ENCODE measurements at places on chromosomes 13 and 19. TPM values are rescaled to one million over a fixed set of nuclear protein-coding genes. Genes with fewer than 3 reads are reported as not detected.

- no peak for ATAC-seq
Observed at GRCh38 chr13:35843272-35843671, 287.9 kb downstream of the DCLK1 start.

CDX2 gene
- 0.05 TPM for total RNA-seq

- ATAC-seq, result no peak
Observed at GRCh38 chr13:78136966-78137365, 218.3 kb upstream of the EDNRB start.

MFSD12 gene
- total RNA-seq, result 53.9 TPM

- no peak for ATAC-seq
Observed at GRCh38 chr19:40641281-40641680, 40.1 kb downstream of the LTBP4 start.

DNA sequence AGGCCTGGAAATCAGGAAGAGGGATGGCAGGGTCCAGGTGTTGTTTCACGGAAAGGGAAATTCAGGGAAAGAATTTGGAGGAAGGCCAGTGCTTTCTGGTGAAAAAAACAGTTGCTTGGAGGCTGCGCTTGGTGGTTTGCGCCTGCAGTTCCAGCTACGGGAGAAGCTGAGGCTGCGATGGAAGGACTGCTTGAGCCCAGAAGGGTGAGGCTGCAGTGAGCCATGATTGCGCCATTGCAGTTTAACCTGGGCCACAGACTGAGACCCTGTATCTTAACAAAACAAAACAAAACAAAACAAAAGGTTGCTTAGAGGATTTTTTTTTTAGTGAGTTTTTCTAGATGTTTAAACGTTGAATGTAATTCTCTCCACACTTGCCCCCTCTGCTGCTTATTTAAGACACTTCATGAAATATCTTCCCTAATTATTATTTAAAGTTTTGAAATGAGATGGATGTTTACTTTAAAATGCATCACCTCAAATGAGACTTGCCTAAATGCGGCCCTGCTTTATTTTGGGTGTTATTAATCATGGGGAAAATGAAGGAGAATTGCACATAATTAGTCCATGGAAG lies 75.4 kb upstream of the TRPC4 start:
- ATAC-seq, result no peak

DNA sequence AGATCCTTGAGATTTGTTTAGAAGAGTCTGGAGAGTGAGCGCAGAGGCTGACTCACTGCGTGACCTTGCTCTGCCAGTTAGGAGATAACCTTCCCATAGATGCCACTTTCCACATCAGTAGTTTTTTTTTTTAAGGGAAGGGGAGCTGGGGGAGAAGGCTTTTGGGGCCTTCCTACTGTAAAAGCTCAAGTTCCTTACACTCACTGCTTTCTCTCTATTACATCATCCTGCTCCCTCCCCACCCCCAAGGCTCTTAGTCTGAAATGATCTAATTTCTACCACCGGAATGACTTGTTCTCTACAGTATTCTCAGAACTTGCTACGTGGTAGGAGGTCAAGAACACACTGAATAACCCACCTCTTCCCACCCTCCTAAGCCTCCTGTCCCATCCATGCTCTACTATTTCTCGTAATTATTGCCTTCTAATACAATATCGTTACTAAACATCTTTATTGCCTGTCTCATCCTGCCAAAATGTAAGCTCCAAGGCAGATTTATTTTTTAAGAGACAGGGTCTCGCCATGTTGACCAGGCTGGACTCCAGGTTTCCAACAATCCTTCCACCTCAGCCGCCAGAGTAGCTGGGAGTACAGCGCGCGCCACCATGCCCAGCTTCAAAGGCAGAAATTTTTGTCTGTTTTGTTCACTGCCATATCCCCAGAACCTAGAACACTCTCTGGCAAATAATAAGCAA lies 1.2 kb downstream of the LONP1 start:
- ATAC-seq, result peak; percentile 29

- ATAC-seq, result peak; percentile 58
Observed at GRCh38 chr19:28359431-28360414, 853.2 kb downstream of the UQCRFS1 start.

SRRM5 gene
- total RNA-seq, result 0.95 TPM

DNA sequence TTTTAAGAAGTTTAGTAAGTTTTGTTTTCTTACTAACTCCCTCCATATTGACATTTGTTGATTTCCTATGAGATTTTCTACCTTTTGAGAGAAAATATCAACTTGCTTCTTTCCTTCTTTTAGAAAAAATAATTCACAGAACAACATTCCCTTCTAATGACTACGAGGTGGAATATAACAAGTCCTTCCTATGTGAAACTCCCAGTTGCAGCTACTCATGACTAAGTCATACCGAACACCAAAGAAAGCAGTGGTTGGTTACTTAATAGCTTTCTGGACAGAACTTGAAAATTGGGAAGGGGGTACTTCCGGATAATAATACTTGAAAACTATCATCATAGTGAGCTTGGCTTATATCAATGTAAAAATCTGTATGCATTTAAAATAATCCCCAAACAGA lies 144.8 kb downstream of the DACH1 start:
- ATAC-seq, result no peak

GRCh38 chr13:107866941-107867623 lies 348.3 kb downstream of the LIG4 start:
- peak; percentile 34 for ATAC-seq

- ATAC-seq, result no peak
Observed at GRCh38 chr13:50126993-50127725, 111.9 kb downstream of the KCNRG start.

LAIR1 gene
- 3.4 TPM for total RNA-seq

- no peak for ATAC-seq
Observed at GRCh38 chr19:16912780-16913179, 24.0 kb downstream of the F2RL3 start.

GPALPP1 gene
- 23.4 TPM for total RNA-seq

- ATAC-seq, result no peak
Observed at GRCh38 chr13:72384186-72384823, 343.1 kb downstream of the MZT1 start.

DNA sequence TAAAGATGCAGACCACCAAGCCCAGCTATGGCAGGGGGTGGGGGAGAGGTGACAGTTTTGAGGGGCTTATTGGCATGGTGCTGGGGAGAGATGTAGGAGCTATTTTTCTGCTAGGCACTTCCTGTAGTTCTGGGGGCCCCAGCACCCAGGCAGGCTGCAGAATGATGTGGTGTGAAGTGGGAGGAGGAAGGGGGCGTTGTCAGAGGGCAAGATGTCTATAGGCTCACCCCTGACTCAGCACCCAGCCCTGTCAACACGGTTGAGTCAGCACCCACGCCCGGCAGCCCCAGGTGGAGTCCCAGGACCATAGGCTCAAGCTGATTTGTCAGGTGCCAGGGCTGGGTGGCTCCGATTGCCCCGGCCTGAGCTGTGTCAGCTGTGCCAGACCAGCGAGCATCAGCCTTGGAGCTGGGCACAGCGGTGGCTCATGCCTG lies 5.8 kb downstream of the KLF2 start:
- ATAC-seq, result peak; percentile 16

- no peak for ATAC-seq
Observed at GRCh38 chr19:2926341-2927031, 18.3 kb downstream of the ZNF77 start.

DNA sequence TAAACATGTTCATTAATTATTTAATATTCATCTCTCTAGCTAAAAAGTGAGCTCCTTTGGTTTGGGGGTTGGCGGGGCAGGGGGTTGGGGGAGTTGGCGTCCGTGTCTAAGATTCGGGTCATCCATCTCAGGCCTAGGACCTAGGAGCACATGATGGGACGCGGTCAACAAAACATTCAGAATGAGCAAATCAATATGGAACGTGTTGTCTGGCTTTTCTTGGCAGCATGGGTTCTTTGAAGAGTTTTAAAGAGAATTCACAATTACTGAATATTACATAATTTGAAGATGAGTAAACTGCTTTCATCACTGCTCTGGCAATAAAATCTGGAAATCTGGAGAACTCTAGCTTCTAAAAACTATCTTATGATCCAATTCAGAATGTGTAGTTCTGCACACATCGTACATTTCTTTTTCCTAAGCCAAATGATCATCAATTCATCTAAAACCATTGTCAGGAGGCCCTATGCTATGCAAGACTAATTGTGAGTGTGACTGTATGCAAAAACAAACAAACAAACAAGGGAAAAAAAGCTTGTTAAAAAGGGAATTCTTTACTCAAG lies 5.4 kb upstream of the ARGLU1 start:
- no peak for ATAC-seq
